ENCODE measurements at places on chromosomes 11 and 22.

DNA sequence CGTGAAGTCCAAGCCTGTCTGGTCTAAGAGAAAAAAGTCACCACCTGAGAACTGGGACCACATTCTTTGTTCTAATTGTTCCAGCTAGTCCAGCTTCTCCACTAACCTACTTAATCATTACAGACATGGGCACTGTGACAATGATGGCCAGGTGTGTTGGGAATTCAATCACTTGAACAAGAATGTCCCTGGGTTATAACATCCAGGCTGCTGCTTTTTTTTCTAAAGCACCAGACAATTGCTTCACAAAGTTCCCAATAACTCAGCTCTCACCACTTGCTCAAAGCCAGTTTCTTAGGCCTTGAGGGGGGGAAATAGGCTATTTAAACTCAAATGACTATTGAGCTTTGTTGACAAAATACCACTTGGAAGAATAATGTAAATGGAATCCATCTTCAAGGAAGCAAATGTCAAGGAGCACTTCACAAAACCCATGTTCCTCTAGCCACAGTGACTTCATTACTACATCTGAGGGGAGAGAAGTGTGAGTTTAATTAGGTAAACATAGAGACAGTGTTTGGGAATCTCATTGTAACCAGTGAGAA lies 80.3 kb downstream of the ME3 start:
- DNase-seq, result no peak

- no peak for DNase-seq
Observed at GRCh38 chr11:80779905-80780605, 1339.2 kb upstream of the TENM4 start.

DNA sequence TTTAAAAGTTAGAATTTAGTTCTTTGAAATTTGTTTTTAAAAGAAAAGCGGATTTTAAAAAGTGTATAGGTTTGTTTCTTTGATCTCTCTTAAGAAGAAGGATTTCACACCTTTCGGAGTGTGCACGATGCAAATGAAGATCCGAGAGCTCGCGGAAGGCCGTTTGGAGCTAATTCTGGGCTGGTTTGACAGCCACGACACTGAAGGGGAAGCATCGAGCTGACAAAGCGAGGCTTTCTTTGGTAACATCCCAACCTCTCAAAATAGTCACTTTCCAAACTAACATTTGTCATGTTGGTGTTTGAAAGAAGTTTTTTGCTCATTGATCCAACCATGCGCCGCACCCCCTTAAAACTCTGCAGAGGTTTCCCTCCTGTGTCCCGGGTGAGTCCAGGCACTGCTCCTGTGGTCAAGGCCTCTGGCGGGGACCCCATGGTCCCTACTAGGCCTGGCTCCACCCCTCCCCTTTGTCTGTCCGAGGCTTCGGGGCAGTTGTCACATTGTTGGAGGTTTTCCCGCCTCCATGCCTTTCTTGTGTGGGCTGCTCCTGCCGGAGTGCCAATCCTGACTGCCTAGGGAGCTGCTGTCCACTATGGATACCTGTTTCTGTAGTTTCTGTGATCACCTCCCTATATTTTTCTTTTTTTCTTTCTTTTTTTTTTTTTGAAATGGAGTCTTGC lies 39.7 kb downstream of the MPPED1 start:
- DNase-seq, result no peak

- DNase-seq, result peak; percentile 74
Observed at GRCh38 chr11:58573451-58574104, 2.1 kb downstream of the LPXN start.

DNA sequence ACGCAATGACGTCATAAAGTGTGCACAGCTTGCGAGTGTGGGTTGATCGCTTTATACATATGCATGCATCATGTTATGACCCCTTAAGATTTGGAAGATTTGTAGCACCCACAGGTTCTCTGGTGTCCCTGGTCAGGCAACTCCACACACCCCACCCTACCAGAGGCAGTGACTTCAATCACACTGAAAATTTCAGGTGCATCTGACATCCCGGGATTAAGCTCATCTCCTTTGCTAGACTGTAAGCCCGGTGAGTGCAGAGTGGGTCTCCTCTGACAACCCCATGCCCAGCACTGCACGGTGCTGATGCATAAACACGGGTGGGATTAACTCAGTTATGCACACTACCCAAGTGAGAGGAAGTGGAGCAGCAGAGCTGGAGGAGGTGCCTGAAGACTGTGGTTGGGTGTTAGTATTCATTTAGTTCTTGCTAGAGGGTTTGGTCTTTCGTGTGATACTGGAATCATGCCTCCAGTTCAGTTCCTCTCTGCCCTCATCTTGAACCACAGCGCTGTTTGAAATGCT lies 6.5 kb downstream of the ARSA start:
- no peak for DNase-seq

- DNase-seq, result no peak
Observed at GRCh38 chr22:48098921-48099245, 1336.4 kb downstream of the TBC1D22A start.

DNA sequence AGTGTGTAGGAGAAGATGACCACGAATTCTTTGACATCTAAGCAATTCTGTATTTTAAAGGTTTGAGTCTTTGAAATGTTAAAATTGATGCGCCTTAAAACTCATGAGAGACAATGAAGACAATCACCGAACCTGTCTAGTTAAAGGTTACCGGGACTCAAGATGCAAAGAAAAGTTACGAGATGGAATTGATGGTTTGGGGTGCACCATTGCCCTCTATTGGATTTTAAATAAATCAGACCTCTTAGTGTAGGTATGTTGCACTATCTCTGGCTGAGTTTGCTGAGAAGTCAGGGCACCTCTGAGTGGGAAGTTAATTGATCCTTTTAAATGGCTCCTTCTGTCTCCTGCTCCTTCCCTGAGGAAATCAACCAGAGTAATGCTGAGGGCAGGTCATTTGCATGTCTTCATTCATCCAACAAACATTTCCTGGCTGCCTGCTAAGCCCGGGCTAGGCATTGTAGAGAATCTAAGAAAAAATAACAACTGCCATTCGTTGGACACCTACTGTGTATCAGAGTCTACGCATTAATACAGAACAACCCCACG lies 19.4 kb upstream of the TMA7B start:
- DNase-seq, result no peak

- no peak for DNase-seq
Observed at GRCh38 chr22:32469799-32470212, 4.8 kb upstream of the FBXO7 start.

DNA sequence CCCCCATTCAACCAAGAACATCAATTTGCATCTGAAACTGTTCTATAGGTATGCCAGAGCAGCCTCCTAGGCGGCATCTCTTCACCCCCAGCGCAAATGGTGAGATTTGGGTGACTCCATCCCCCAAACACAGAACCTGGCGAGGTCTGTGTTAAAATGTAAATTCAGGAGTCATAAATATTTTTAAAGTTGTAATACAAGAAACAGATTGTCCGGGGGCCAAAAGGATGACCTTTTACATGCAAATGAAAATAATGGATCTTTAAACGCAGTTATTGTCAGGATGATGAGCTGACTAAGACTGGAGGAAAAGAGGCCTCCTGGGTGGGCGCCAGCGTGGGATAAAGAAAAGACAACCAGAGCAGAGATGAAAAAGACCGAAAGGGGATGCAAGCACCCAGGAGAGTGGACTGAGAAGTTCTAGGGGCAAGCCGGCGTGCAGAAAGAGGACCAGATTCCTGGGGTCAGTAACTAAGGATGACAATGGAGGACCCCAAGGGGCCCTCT lies 16.0 kb upstream of the ADA2 start:
- DNase-seq, result no peak

- no peak for DNase-seq
Observed at GRCh38 chr11:8082391-8083087, 1.5 kb downstream of the TUB start.

DNA sequence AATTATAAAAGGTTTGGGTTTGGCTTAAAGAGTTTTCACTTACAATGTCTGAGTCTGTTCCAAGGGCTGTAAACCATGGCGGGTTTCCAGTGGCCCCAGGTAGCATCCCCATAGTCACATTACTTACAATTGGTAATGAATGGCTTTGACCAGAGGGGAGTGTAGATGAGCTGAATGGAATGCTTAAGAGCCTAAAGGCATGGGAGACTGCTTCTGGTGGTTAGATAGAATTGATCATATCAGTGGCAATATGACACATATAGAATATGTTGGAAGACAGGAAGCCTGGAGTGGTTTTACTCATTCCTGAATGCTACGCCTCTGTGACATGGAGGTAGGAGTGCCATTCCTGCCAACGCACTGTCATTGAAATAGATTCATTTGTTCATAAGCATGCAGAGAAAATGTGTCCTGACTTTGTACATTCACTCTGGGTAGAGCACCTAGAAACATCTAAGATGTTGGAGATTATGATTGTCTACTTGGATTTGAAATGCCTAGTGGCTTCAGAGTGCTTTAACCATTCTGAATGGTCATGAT lies 183.3 kb downstream of the BLID start:
- no peak for DNase-seq

- DNase-seq, result no peak
Observed at GRCh38 chr11:119673052-119673758, 55.8 kb downstream of the NECTIN1 start.

DNA sequence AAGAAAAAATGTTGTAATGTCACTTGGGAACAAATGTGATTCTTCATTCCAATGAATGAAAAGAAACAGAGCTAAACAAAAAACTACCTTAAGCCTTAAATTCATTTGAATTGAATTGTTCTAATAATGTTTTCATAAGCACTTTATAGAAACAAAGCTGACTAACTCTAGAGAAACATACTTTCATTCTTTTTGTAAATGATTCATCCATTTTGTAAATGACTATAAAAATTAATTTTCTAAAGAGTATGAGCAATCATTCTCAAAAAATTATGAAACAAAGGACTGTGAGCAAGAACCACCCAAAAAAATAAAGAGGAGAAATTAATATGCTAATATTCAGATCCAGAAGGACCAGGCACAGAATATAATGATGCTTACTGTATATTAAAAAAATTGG lies 986.5 kb upstream of the CHORDC1 start:
- DNase-seq, result no peak

- DNase-seq, result no peak
Observed at GRCh38 chr11:2752923-2753322, 53.1 kb upstream of the KCNQ1OT1 start.

DNA sequence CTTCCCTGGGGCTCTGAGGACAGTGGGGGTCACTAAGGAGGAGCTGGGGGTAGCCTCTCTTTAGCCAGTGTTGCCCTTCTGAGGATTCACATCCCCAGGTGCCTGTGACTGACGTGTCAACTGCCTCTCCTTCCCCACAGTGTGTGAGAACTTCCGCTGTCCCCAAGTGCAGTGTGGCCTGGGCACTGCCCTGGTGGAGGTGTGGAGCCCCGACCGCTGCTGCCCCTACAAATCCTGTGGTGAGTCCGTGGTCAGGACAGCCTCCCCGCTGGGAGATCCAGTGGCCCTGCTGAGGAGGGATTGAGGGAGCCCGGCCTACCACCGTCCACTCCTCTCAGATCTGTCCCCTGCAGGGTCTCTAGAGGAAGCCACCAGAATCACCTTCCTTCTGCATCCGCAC lies 81.1 kb upstream of the MYOD1 start:
- DNase-seq, result no peak

GRCh38 chr11:134037046-134037908 lies 31.6 kb upstream of the JAM3 start:
- peak; percentile 34 for DNase-seq

GRCh38 chr11:96785073-96785472 lies 395.3 kb downstream of the JRKL start:
- no peak for DNase-seq

DNA sequence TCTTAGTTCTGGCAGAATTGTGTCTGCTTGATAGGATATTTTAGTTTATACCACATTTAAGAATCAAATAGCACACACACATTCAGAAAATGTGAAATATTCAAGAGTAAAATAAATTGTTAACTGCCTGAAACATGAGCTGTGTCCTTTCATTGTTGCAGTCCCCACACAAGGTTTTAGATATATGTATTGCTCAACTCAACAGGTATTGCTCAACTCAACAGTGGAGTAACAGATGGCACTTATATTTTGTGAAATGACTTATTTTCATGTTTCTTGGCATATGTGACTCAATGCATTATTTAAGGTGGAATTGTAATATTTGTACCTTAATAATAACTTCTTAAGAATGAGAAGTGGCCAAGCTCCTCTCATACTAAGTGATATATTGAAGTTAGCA lies 760.3 kb downstream of the CNTN5 start:
- DNase-seq, result no peak

GRCh38 chr11:120174866-120175265 lies 36.0 kb upstream of the OAF start:
- no peak for DNase-seq

DNA sequence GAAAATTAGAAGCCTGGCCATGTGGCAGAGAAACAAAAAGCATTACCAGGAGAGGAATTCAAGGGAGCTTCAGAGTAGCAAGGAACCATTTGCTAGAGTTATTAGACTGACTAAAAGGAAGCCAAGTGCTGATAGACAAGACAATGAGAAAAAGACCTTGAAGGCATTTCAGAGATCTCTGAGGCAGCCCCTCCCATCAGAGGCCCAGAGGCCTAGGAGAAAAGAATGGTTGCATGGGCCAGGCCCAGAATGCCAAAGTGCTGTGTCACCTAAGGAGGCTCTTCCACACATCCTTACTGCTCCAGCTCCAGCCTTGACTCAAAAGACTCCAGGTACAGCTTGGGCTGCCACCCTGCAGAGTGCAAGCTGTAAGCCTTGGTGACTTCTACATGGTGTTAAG lies 61.8 kb upstream of the POU2AF2 start:
- DNase-seq, result no peak

- DNase-seq, result no peak
Observed at GRCh38 chr11:15882876-15883454, 473.4 kb downstream of the SOX6 start.

- peak; percentile 80 for DNase-seq
Observed at GRCh38 chr22:31346255-31346732, at the start of gene PATZ1. TSS of gene PATZ1 (minus strand) at chr22:31346346. CDS start at chr22:31345602, 744 bp downstream.

GRCh38 chr22:48112687-48113521 lies 1350.5 kb downstream of the TBC1D22A start:
- DNase-seq, result no peak

DNA sequence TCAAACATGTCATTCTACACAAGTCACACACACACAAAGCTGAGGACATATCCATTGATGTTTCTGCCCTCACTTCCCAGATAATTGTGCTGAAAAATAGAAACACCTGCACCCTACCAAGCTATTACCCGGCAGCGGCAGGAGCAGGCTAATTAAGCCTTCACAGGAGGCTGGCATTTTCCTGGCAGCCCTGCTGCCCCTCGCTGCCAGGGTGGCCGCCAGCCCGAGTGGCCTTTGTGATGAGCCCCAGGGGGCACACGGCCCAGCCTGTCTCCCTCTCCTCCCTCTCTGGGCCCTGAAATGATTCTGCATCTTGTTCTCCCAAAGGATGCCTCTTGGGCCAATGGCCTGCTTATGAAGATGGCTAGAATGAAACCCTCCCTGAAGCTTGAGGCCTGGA lies 76.2 kb upstream of the TP53I11 start:
- no peak for DNase-seq

- DNase-seq, result no peak
Observed at GRCh38 chr11:126810776-126811175, 189.8 kb downstream of the KIRREL3 start.
